Stimulated activated CD8-positive, alpha-beta memory T cell treated with anti-CD3 and anti-CD28 coated beads, Interleukin-4, amount 100 ng/mL, for 4 hours (primary cell): ENCODE measurements at places on chromosomes 2 and 18.

GRCh38 chr2:229653531-229653930 is 60.8 kb downstream of the DNER start:
- no peak for DNase-seq

GRCh38 chr2:26530696-26531095 is 52.8 kb upstream of the OTOF start:
- DNase-seq: no peak

GRCh38 chr2:144544053-144544452 is 24.1 kb upstream of the ZEB2 start:
- no peak for DNase-seq

GRCh38 chr2:64023485-64024258 is 4.4 kb upstream of the VPS54 start:
- DNase-seq: no peak

GRCh38 chr18:23880931-23881617 is 133.5 kb upstream of the TTC39C start:
- no peak for DNase-seq

DNA sequence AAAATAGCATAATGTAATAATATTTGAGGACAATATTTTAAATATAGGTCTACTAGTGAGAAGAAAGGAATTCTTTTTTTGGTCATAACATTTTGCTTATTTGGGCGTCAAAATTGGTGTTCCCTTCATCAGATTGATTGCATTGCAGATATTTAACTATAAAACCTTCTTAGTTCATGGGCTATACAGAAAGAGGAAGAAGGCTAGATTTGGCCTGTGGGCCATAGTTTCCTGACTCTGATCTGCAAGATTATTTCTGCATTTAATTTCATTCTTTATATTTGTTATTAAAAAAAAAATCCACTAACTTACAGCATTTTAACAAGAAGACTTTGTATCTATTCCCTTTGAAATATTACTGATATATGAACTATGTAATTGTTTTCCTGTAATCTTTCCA is 31.9 kb downstream of the PIKFYVE start:
- no peak for DNase-seq

DNA sequence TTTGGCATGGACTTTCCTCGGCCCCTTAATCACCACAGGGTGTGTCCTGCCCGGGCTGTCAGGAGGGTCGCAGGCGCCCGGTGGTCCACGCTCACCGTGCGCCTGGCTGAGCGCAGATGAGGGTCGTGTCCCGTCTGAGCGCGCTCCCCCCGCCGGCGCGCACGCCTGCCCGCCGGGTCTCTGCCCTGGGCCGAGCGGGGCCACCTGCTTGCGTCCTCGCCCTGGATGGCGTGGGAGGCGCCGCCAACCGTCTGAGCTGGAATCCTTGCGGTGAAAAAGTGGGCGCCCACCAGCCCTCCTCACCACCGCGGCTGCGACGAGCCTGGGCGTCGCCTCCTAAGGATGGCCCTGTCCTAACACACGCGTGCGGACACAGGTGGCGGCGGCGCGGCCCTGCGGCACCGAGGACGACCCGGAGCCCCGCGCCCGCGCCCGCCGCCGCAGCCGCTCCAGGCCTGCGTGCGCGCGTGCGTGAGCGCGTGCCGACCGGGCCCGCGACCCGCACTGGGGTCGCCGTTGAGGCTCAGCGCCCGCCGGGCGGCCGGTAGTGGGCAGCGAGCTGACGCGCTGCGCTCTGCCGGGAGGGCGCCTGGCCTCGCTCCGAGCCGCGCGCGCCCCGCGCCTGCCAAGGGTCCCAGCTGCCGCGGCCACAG is 126.6 kb downstream of the ARHGEF4 start:
- DNase-seq: no peak

DNA sequence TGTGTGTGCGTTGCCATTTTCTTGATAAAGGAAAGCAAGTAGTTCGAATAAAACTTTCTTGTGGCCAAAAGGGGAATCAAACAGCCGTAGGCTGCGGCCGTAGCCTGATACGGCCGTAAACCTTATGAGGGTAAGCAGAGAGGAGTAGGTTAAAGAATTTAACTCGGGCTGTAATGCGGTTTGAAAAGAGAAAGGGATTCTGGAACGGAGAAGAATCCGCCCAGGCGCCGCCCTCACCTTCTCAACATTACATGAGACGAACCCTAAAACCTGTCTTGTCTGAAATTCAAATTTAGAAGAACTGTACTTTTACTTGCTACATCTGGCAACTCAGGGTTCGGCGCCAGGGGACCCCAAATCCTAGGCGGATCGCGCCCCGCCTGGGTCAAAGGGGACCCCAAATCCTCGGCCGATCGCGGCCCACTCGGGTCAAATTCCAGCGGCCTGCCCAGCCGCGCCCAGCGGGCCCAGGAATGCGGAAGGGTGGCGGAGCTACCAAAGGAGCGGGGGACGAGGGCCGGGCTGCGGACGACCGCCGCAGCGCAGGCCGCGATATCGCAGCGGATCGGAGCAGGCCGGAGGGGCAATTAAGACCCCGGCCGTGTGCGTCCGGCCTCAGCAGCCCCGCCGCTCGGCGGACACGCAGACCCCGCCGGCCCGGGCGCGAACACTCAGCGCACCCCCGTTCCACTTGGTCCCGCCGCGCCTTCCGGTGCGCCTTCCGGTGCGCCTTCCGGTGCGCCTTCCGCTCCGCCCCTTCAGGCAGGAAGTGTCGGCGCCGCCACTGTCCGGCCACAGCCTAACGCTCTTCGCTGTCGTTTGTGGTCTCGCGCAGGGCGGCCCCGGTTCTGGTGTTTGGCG is at the start of gene MYL12B:
Gene MYL12B (plus strand): TSS at position 761 of the 861 bp plus-strand sequence. CDS start 10,766 bp downstream, outside the sequence.
- DNase-seq: peak; percentile 35

DNA sequence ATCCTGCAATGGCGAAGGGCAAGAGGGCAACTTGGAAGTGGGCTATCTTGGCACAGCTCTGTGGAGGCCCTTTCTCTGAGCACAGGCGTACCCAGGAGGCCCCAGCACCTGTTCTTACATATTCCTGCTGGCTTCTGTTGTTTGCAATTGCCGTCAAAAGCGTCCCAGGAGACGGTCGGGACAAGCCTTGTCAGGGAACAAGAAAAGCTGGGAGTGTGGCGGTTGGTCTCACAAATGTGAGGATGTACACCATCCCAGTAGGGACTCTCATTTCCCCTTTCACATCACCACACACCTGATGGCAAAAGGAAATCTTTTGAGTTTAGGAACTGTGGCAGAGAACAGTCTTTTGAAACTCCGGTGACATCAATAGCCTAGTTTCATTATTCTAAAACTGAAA is 94.7 kb upstream of the EFEMP1 start:
- DNase-seq: no peak

DNA sequence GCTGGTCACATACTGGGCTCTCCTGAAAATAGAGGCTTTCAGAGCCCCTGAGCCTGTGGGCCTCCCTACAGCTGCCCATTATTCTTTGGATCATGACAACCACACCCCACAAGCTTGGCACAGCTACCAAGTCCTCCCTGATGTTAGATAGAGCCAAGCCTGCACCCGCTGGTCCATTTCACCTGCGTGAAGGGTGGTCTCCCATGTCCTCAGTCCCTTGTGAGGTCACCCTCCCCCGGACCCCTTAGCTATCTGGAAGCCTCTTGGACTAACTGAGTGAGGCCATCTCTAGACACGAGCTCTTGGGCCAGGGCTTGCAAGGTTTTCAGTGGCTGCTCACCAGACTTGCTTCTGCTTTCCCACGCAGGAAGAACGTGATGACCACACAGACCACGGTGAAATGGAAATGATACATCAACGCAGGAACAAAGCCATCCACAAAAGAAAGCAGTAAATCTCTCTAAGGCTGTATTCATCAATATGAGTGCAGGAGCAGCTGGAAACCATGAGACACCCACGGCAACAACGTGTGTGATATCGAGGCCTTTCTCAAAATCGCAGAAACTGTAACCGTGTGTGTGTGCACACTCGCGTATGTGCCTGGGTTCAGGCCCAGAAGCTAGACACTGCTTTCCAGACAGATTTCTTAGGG is 10.1 kb upstream of the MAL start:
- no peak for DNase-seq

DNA sequence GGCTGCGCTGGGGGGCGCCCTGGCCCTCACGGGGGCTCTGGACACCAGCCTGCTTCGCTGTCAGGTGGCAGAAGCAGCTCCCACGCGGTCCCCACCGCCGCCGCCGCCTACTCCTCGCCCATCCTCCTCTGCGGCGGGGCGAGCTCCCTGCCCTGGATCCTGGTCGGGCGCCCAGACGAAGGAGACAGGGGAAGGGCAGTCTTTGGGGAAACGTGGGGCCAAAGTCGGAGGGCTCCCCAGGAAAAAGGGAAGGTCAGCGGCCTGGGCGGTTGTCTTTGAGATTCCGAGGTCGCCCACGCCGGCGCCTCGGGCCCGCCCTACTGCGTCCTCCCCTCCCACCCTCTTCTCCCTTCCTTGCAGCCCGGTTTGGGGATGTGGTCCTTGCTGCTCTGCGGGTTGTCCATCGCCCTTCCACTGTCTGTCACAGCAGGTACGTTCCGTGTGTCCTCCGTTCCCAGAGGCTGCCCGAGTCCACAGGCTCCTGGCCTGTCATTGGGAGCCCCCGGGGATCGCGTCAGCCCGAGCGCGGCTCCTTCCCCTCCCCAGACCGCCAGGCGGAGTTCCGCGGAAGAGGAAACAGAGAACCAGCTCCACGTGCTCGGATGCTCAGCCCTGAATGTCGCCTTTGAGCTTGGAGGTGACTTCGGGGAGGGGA is 800 bp downstream of the IL1RL2 start:
- peak; percentile 31 for DNase-seq

DNA sequence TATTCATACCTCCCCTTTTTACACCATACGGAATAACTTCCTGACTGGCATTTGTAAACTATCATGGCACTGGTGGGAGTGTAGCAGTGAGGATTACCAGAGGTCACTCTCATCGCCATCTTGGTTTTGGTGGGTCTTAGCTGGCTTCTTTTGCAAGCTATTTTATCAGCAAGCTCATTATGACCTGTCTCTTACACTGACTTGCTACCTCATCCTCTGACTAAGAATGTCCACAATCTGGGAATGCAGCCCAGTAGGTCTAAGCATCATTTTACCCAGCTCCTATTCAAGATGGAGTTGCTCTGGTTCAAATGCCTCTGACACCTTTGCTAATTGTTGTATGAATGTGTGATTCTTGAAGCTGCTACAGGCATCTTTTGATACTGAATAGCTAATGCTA is 950.8 kb upstream of the SLC39A10 start:
- DNase-seq: no peak

DNA sequence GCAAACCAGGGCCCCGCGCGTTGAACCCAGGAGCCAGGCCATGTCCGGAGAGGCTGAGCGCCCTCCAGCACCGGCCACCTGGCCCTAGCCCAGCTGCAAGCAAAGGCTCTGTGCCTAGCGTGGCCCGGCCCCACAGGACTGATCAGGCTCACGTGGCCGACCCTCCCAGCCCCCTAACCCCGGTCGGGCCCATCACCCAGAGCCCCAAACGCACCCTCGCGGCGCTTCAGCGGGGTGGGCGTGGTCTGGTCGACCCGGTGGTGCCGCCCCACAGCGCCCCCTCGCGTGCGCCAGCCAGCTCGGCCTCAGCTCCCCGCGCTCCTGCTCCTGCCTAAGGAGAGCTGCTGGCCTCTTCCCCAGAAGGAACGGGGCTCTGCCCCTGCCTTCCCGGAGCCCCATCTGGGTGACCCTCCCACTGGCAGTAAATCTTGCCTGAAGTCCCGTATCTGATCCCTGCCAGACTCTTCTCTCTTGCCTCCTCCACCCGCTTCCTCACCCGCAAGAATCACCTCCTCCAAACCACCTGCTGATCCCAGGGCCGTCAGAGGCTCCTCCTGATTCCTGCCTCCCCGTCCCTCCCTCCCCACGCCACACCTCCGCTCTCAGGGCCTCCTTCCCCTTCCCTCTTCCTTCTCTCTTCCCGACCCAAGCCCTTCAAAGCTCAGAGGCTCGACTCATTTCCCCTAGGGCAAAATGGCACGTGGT is 12.3 kb upstream of the TEX51 start:
- no peak for DNase-seq

DNA sequence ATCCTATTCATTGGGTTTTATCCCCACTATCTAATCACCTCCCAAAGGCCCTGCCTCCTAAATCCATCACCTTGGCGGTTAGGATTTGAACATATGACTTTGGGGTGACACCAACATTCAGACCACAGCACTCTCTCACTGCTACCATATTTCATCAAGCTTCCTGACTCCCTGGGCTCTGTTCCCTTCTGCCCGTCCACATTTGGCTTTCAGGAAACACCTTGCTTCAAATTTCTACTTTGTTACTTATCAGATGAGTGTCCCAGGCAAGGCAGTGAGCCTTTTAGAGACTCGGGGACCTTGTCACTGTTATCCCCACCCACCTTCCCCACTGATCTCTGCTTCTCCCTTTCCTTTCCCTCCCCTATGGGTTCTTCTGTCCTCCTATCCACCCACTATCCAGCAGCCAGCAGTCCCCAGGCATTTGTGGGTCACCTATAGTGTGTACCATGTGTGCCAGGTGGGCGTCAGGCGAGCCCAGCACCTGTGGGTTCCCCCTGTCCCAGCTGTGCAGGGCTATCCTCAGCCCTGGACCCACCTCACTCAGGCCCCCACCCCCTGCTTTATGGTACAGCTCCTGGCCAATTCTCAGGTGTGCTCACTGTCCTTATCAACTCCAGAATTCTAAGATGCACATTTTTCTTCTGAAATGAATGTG is 230.9 kb downstream of the LOXHD1 start:
- no peak for DNase-seq

DNA sequence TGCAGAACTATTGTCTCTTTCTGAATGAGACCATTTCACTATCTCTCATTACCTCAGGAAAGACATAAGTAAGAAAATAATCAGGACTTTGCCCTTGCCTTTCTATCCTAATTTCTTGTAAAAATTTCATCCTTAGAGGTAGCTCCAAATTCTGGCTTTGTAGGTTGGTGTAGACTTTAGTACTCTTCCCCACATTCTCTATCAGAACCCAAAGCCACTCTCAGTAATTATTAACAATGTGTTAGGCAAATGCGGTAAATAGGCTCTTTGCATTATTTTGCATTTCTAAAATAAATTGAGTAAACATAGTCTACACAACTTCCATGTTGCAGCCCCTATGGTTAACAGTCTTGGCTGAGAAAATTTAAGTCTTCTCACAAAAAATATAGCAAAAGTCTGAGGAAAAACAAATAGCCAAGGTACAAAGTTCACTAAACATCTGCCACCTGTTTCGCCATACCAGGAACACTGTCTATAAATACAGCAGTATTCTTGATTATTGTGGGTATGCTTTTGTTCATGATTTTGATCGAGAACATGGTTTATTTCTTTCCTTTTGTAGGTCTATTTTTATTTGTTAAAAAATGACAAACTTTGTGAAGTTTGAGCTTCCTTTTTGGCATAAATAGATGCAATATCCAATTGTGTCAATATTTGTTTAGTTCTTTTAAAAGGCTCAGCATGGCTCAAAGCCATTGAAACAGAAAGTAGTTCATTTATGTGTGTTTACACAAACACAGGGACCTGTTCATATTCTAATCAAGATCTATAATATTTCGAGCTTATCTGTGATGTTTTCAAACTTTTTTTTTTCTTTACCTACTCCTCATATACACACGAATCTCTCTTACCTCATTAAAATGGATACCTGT is 1061.5 kb downstream of the CNTNAP5 start:
- no peak for DNase-seq

GRCh38 chr18:78995740-78996395 is 16.2 kb downstream of the SALL3 start:
- DNase-seq: no peak
